Hematopoietic multipotent progenitor cell treated with erythropoietin and hydrocortisone succinate and interleukin-3 and kit ligand, for 4 days (in vitro differentiated cells): ENCODE measurements at places on chromosomes 6 and 20.
A peak's percentile ranks its signal among the peaks of the same experiment; 100 is the strongest.

GRCh38 chr20:1660246-1660645 is 2.7 kb upstream of the SIRPG start:
- no peak for DNase-seq

DNA sequence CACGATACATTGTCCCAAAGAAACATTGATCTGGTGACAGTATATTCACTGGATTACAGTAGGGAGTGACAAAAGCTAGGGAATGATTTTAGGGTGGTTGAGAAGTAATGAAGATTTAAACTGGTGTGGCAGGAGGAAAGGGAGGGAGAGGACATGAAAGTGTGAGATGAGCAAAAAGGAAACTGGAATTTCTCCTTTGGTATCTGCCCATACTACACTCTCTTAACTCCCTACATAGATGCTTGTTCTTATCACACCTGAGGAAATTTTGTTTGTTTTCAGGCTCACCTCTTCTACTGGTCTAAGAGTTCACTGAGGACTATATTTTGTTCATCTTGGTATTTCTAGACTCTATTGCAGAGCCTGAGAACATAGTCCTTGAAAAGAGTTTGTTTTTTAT is 44.9 kb upstream of the CEP162 start:
- no peak for DNase-seq

GRCh38 chr6:98932381-98932780 is 15.4 kb downstream of the FBXL4 start:
- DNase-seq = peak; percentile 52

DNA sequence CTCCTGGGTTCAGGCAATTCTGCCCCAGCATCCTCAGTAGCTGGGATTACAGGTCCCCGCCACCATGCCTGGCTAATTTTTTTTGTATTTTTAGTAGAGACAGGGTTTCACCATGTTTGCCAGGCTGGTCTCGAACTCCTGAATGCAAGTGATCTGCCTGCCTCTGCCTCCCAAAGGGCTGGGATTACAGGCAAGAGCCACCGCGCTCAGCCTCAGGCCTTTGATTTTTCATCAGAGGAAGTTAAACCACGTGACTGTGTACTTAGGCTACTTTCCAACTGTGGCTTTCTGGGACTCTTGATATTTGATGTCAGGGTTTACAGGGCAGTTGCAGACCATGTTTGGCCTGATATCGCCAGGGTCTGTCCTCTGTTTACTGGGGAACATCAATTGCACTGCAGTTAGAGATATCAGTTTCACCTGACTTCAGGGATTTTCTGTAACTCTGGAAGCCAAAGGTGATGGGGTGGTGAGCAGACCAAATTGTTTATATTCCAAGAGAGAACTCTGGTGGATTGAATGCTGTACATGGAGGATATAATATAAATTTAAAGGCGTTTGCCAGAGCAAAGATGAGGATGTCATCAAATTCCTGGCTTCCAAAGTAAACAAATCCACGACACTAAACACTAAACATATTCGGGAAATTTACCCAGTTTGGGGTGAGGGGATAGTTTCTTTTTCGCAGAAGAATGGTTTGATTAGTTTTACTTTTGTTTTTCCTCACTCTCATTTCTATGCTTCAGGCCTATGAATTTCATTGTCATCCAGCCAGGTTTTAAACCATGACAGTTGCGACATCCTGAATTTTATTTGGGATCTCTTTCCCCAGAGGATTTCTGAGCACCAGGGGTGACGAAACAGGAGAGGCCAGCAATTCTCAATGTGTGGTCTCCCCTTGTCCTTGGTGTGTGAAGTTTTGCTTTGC is 4.2 kb downstream of the PSMF1 start:
- DNase-seq = peak; percentile 87

- no peak for DNase-seq
Observed at GRCh38 chr6:15294504-15294903, 48.6 kb downstream of the JARID2 start.

GRCh38 chr6:98836962-98837944 is 2.9 kb downstream of the POU3F2 start:
- no peak for DNase-seq
